Articular chondrocyte of knee joint (primary cell): ENCODE measurements at places on chromosomes 3 and 15. TPM values are rescaled to one million over a fixed set of nuclear protein-coding genes. Genes with fewer than 3 reads are reported as not detected.

Gene SHC4
- total RNA-seq, result 2.5 and 2.7 TPM in 2 replicates

Gene PLA2G4E
- total RNA-seq, result not detected in 2 replicates

Gene ANKRD34C
- not detected in 2 replicates for total RNA-seq

Gene CGNL1
- 4.7 and 8.1 TPM in 2 replicates for total RNA-seq

Gene PRTG
- total RNA-seq, result 3.0 and 3.4 TPM in 2 replicates

Gene ADPGK
- total RNA-seq, result 59.7 and 65.9 TPM in 2 replicates

Gene GPR171
- not detected in 2 replicates for total RNA-seq

Gene TGM4
- total RNA-seq, result not detected in 2 replicates

Gene SLC9C1
- under 0.01 TPM in 1 of 2 replicates, not detected in the other for total RNA-seq

Gene CHRD
- total RNA-seq, result 1.7 and 4.7 TPM in 2 replicates

Gene CHRFAM7A
- 2.8 and 4.3 TPM in 2 replicates for total RNA-seq

Gene AHSG
- total RNA-seq, result 0.11 TPM in 1 of 2 replicates, not detected in the other

Gene GPR62
- 0.11 and 0.13 TPM in 2 replicates for total RNA-seq

Gene ANKRD63
- total RNA-seq, result not detected in 2 replicates

Gene SNX22
- 0.13 and 0.32 TPM in 2 replicates for total RNA-seq

Gene TNFAIP8L3
- total RNA-seq, result 3.0 and 5.9 TPM in 2 replicates

Gene PLAAT1
- total RNA-seq, result not detected in 2 replicates

Gene TMEM40
- total RNA-seq, result not detected in 2 replicates

Gene IREB2
- 27.9 and 36.1 TPM in 2 replicates for total RNA-seq

Gene ASB14
- total RNA-seq, result under 0.01 and 0.11 TPM in 2 replicates

Gene FBXW12
- total RNA-seq, result not detected in 2 replicates

Gene GOLGA8S
- 0.13 and 0.22 TPM in 2 replicates for total RNA-seq

Gene CACNA2D3
- total RNA-seq, result 7.3 and 17.7 TPM in 2 replicates

Gene EFCAB12
- total RNA-seq, result 0.13 and 0.22 TPM in 2 replicates

Gene DNASE1L3
- 0.13 and 0.43 TPM in 2 replicates for total RNA-seq

Gene IL20RB
- 0.65 and 0.91 TPM in 2 replicates for total RNA-seq

Gene EPHB3
- 8.5 and 10.1 TPM in 2 replicates for total RNA-seq

Gene CYP1A2
- total RNA-seq, result not detected in 2 replicates
